Stimulated activated naive CD4-positive, alpha-beta T cell treated with Interleukin-2 at 50 U/mL for 16 hours (primary cell): ENCODE measurements at places on chromosomes 16 and 17.

- DNase-seq: no peak
Observed at GRCh38 chr17:46727572-46728348, 90.7 kb downstream of the WNT3 start.

- DNase-seq: no peak
Observed at GRCh38 chr17:80805032-80805751, 186.4 kb upstream of the CHMP6 start.

GRCh38 chr17:29563816-29564215 lies 3.0 kb downstream of the ABHD15 start:
- no peak for DNase-seq

GRCh38 chr17:80619535-80620235 lies 75.0 kb downstream of the RPTOR start:
- no peak for DNase-seq

- no peak for DNase-seq
Observed at GRCh38 chr16:11190588-11191560, 65.1 kb downstream of the SOCS1 start.

GRCh38 chr16:82241469-82242052 lies 71.5 kb upstream of the MPHOSPH6 start:
- DNase-seq: no peak

- DNase-seq: peak; percentile 41
Observed at GRCh38 chr17:28711723-28712031, at the start of gene PROCA1. PROCA1 (minus strand) TSS chr17:28711888; CDS start chr17:28711660, 228 bp downstream.

DNA sequence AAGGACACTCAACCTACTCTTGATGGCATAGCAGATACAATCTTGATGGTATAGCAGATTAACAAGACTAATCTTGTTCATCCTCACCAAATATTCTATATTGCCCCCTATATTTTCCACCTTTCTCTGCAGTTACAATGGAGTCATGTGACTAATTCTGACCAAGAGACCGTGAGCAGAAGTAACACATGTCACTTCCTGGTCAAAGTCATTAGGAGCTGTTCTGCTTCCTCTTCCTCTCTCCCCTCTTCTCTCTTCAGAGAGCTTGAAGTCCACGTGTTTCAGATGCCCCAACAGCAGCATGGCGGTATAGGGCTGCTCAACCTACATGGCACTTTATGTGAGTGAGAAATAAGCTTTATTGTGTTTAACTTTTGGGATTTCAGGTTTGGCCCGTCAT lies 55.3 kb upstream of the ERCC4 start:
- no peak for DNase-seq

DNA sequence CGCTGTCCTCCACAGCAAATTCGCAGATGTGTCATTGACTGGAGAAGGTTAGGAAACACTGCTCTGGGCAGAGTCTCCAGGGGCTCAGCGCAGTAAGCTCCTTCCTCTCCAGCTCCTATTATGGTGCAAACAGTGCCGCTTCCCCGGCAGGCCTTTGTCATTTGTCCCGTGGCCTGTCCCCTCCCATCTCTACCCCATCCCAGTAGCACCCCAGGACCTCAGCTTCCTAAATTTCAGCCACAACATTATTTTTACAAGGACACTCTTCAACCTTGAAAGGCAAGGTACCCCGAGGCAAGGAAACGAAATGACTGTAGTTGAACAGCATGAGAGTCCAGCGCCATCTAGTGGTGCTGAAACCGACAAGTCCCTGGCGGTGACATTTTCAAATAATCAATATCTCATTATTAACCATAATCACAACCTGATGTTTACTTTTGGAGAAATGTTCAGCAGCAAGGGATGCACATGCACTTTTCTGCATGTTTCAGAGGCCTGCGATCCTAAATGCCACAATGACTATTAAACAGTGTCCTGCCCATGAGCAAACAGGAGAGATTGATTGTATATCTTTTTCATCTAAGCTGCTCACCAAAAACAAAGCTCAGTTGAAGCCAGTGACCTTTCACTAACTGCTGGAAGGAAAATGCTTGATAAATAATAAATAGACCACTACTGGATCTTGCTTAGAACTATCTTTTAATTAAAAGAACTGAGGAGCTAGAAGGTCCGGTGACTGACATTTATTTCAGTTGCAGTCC lies 16.5 kb downstream of the MRPS23 start:
- DNase-seq: peak; percentile 62

DNA sequence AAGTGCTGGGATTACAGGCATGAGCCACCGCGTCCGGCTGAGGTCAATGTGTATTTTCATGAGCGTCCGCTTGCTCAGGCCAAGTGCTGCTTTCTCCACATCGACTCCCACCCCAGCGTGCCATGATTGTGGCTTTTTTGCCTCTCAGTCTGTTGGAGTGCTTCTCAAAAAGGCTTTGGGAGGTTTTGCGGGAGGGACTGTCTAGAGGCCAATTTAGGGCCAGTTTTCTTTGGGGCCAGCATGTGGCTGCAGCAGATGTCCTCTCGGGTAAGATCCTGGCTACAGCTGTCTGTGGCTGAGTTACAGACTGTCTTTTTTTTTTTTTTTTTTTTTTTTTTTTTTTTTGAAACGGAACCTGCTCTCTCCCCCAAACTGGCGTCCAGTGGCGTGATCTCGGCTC lies 6.5 kb downstream of the C16orf90 start:
- no peak for DNase-seq

DNA sequence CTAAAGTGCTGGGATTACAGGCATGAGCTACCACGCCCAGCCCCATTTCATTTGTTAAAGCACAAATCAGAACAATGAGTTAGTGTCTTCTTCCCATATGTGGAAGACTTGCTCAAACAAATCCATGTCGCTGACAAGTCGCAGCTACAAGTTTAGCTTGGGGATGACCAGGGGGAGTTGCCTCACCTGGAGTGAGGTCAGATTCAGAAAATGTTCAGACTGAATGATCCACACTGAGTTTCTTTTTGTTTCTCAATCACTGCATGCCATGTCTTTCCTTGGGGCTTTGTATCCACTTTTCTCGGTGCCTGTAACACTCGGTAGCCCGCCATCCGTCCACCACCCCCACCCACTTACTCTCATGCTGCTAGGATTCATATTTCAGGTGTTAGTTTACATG lies 437.3 kb upstream of the DYNLRB2 start:
- no peak for DNase-seq

- no peak for DNase-seq
Observed at GRCh38 chr17:62998166-62998565, 32.1 kb downstream of the TANC2 start.

- no peak for DNase-seq
Observed at GRCh38 chr16:28264656-28265055, 27.7 kb upstream of the SBK1 start.

DNA sequence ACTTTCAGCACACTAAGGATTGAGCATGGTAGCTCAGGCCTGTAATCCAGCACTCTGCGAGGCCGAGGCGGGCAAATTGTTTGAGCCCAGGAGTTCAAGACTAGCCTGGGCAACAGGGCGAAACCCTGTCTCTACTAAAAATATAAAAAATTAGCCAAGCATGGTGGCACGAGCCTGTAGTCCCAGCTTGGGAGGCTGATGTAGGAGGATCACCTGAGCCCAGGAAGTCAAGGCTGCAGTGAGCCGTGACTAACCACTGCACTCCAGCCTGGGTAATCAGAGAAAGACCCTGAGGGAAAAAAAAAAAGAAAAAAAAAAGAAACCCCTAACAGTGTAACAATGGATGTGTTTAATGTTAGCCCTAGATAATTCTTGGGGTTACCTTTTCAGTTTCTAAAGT lies 24.0 kb downstream of the PARN start:
- no peak for DNase-seq

DNA sequence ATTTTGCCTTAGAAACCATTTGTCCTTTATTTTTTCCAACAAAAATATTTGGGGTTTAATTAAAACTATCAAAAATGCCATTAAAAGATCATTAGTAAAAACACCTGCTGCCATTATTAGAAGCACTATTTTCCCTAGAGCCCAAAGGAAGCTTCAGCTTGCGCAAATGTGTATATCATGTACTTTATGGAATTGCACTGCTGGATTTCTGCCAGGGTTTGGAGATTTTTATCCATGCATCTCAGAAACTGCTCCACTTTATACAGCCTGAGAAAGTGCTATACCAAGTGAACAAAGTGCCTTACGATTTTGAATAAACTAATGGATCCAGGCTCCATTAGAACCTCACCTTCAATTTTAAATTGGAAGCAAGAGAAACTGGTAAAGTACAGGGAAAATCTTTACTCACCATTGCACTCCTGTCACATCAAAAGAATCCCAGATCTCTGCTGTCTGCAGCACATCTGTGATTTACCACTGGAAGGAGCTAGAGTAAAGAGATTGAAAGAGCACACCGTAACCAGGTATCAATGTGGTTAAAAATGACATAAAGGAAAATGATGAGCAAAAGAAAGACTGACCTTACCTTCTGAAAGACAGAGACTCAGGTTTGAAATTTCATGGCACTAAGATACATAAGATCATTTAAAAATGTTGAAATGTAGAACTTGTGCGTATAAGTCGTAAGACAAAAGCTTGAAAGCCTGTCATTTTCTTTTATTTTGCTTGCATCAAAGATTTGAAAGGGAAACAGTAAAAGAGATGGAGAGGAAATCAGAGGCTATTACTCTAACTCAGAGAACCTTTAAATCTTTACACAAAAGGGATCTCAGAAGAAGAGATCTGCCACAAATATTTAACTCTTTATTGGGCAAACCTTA lies 678.1 kb upstream of the GOT2 start:
- no peak for DNase-seq

- DNase-seq: no peak
Observed at GRCh38 chr17:31072186-31072585, 22.6 kb upstream of the NF1 start.

DNA sequence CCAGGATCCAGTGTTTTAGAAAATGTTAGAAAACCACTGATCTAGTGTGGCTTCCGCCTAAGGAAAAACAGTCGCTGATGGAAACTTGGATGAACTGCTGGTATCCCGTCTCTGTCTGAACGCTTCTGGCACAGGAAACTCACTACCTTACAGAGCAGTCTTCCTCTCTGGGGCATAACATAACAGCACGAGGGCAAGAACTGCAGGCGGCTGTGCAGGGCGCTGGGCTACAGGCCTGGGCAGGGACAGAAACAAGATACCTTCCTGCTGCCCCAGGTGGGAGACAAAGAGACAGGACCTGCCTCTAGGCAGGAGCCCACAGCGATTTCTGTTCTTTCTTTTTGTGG lies 10.5 kb downstream of the MXRA7 start:
- DNase-seq: no peak

DNA sequence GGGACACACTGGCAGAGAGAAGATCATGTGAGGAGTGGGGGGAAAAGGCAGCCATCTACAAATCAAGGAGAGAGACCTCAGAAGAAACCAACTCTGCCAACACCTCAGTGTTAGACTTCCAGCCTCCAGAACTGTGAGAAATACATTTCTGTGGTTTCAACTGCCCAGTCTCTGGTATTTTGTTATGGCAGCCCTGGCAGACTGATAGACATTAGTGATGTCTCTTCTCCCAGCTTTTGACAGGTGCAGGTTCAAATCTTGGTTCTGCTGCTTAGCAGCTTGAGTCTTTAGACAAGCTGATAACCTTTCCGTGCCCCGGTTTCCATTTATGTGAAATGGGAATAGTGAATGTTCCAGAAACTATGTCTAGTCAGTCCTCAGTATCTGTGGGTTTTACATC lies 199.5 kb downstream of the SNX29 start:
- no peak for DNase-seq

DNA sequence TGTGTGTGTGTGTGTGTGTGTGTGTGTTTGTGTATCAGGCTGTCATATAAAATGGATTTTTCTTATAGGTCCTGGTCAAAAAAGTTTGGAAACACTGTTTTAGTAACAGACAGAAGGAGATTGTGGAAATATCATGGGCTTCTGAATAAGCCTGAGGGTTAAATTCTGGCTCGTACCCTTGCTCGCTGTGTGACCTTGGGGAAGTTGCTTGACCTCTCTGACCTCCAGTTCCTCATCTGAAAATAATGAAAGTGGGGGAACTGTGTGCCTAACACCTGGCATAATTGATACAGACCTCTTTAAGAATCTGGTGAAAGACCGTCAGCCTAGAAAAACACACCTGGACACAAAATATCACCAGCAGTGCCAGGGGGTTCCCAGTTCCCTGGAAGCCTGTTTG lies 25.6 kb upstream of the PIK3R6 start:
- DNase-seq: no peak

GRCh38 chr16:75580-76501 lies 2.2 kb upstream of the MPG start:
- no peak for DNase-seq

GRCh38 chr16:81583893-81584631 lies 139.5 kb downstream of the CMIP start:
- no peak for DNase-seq

DNA sequence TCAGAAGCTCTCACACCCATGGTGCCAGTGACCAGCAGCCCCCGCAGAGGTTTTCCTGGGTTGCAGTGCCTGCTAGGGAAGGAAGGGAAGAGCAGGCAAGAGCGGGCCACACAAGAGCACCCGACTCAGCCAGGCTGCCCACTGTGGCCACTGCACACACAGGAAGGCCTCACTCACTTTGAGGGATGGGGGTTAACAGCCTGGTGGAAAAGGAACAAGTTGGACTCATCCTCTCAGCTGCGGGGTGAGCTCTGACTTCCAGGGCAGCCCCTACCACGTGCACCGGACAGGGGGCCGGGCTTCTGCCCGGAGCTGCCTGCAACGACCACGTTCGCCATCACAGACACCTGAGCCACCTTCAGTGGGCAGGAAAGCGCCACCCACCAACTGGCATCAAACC lies 8.1 kb downstream of the P4HB start:
- no peak for DNase-seq

GRCh38 chr16:8130197-8130596 lies 460.1 kb downstream of the TMEM114 start:
- no peak for DNase-seq

DNA sequence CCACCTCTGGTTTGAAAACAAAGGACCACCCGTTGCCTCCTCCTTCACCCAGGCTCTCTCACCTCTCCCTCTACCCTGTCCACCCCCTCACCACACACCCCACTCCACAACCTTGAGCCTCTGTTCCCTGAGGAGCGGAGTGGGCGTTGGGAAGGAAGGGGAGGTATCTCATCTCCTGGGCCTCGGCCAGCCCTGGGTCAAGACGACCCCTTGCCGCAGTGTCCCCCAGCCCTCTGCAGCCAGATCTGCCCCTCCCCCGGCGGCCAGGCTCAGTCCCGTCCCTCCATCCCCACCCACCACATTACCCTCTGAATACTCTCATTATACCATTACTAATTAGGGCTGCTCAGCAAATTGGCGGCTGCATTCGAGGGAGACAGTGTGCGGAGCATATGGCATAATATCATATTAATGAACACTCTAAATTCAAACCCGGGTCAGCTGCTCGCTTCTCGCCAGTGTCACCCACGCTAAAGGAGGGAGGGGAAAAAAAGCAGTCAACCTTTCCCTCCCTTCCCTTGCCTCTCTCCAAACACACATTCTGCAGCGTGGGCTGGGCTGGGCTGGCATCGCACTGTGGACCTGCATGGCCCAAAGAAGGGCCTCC lies 123.2 kb upstream of the LHX1 start:
- no peak for DNase-seq

DNA sequence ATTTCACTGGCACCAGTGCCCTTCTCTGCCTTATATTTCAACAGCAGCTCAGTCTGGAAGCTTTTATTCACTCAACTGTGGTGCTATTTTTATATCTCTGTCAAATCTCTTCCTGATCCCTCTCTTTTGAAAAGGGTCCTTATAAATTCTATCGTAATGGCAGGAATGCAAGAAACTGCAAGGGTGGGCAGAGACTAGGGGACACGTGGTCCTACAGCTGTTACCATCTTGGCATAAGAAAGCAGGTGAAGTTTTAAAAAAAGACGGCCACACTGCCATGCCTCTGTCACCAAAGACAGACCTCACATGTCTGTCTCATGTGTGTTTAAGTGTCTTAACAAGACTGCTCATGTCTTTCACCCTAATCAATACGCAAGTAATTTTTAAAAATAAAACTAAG lies 368.4 kb upstream of the CDH11 start:
- DNase-seq: no peak

GRCh38 chr16:17574256-17574655 lies 103.5 kb upstream of the XYLT1 start:
- DNase-seq: no peak
